ENCODE measurements at places on chromosomes 3 and 15.

DNA sequence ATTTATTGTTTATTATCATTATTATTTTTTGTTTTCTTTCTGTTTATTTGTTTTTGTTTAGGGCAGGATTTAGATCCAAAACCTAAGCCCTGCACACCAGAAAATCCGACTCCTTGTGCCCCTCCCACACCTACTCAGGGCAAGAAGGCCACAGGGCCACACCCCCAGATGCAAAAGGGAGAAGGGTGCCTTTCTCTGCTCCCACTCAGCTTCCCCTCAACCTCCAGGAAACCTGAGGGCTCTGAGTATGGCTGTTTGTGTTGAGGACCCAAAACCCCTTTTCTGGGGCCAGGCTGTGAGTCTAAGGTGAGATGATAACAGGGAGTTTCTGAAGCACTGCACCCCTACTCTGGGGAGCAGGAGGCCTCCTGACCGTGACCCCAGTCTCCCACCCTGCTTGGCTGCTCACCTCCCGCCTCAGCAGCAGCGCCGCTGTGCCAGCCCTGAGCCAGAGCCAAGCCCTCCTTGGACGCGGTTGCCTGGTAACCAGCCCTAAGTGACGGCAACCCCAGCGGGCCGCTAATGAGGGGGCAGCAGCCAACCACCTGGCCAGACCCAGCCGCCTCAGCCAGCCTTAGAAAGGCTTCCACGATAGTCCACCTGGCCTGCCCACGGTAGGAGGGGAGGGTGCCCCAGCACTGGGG, 6.4 kb upstream of the C15orf39 start:
- DNase-seq = no peak

DNA sequence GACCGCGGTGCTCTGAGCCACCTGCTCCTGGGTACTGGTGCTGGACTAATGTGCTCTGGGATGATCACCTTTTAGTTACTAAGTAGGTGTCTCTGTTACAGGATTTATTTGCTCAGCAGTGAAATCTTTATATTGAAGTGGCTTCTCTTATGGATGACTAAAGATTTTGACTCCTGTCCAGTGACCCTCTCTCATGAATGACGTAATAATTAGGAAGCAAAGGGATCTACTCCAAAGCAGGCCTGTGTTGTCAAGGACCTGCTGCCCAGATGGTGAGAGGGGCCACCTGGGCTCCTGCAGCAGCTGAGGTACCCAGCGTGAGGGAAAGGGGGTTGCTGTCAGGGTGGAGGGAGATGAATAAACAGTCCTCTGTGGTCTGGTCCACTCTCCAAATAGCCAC, 263.6 kb downstream of the GABRG3 start:
- no peak for DNase-seq

- no peak for DNase-seq
These were observed 125.6 kb downstream of the PLOD2 start for GRCh38 chr3:146035366-146035765.

DNA sequence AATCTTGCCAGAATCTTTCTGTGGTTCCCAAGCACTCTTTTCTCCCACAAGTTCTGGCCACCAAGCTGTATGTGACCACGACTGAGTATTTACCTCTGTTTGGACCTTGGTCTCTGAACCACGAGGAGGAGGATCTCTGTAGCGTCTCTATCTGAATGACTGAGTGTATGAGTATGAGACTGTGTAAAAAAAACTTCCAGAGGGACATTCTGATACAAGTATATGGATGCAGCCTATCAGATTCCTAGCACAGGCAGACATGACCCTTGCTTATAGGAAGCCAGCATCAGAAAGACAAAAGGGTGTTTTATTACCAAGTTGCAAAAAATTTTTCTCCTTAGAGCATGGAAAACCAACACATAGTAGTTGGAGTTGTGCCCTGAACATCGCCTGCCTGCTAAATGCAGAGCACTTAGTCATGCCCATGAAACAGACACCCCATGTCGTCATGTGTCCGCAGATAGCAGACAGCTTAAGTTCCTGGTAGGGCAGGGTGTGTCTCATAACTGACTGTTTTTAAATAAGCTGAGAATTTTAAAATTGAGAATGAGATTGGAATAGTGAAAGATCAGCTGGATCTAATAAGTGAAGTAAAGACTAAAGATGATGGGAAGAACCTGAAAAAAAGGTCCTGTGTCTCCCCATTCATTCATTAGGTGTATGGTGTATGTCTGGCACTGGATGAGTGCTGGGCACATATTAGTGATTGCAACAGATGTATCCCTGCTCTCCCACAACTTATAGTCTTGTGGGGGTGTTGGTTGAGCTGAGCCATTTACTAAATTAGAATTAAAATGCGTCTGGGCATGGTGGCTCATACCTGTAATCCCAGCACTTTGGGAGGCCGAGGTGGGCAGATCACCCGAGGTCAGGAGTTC, 30.9 kb downstream of the DAG1 start:
- peak; percentile 40 for DNase-seq

DNA sequence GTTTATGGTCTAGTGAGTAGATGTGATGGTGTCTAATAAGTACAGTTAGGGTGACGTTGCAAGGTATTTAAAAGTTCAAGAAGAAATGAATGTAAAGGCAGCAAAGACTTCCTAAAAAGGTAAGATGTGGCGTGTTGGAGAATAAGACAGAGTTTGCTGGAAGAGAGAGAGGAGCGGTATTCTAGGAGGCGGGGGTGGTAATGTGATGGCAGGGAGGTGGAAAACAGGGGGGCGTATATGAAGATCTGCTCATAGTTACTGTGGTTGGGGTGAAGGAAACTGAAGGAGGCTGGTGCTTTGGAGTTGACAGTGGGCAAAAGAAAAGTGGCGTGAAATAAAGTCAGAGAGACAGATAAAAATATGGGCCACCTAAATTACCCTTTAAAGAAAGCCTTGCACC, 164.9 kb upstream of the LRRN1 start:
- DNase-seq = no peak

GRCh38 chr15:67799801-67800205, 25.5 kb upstream of the SKOR1 start:
- no peak for DNase-seq

- DNase-seq = no peak
These were observed at the start of gene EPHA6 for GRCh38 chr3:96813820-96814650. EPHA6 (plus strand) TSS chr3:96814594.

DNA sequence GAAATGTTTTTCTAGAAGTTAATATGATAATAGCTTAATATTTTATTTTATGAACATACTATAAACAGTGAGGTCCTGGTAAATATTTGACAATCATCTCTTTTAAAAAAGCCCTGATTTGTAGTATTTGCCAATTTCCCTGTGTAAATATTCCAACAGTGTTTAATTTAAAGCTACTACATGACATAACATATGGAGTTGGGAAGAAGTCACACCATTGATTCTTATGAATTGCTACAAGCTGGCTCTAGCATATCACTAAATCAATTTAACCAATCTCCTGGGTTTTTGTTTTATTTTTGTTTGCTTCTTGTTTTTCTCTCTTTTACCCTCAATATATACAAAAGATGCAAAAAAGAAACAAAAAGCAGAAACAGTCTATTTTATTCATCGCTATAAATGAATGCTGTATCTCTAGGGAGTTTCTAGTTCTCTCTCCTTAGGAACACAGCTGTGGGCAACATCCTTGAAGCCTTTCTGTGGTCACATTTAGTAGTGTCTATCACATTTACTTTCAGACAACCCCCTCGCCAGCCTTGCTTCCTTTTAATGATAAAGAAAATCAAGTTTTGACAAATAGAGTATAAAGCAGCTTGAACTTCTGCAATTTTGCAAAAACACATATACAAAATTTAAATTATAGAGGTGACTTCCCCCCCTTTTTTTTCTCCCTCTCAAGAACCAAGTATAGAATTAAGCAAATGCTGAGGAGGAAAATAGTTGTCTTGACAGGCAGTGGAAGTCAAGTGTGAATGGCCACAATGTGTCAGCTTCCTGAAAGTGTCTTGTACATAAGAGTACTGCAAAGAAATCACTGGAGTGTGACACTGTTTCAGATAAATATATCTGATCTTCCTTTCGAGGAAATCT, 21.4 kb downstream of the CCR1 start:
- DNase-seq = peak; percentile 38

All from CD4-positive, alpha-beta T cell treated with Interleukin-4 for 1 hour (primary cell).